Activated CD4-positive, CD25-positive, alpha-beta regulatory T cell (primary cell): ENCODE measurements at places on chromosomes 11 and 22.

DNA sequence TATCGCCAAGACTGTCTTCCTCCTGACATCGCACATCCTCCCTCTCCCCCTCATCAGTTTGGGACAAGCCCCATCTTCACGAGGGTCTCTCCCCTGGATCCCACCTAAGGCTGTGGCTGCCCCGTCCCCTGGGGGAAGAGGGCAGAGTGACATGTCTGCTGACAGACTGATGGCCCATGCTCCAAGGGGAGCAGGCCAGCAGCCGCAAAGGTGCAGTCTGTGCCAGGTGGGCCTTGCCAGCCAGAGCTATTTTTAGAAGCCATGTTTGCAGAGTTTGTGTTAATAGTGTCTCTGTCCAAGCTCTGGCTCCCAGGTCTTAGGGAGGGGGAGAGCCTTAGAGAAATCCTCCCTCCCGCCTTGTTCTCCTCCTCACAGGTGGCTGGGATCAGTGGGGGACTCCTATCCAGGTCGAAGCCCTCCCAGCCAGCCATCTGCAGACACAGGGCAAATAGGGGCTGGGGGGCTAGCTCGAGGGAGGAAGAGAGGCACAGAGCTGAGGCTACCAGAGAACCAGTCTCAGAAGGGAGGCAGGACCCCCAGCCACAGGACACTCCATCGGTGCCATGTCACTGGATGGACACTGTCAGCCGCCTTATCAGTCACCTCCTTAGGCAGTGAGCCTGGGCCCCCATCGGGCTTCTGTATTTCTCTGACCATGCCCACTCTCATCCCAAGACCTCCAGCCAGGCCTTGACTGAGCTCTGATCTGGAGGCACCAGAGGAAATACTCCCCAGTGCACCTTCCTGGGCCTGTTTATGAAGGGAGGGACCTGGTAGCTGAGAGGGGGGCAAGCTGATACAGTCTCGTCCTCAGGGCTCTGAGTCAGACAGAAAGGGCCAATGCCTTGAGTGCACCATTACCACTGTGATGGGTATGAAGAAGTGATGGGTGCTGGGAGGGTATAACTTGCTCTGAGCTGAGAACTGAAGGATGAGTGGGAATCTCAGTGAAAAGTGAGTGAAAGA is 49.3 kb downstream of the CHRDL2 start:
- no peak for DNase-seq

GRCh38 chr11:34630544-34630943 is 9.7 kb downstream of the EHF start:
- DNase-seq, result no peak

GRCh38 chr11:212150-213100 is 4.9 kb downstream of the RIC8A start:
- no peak for DNase-seq

DNA sequence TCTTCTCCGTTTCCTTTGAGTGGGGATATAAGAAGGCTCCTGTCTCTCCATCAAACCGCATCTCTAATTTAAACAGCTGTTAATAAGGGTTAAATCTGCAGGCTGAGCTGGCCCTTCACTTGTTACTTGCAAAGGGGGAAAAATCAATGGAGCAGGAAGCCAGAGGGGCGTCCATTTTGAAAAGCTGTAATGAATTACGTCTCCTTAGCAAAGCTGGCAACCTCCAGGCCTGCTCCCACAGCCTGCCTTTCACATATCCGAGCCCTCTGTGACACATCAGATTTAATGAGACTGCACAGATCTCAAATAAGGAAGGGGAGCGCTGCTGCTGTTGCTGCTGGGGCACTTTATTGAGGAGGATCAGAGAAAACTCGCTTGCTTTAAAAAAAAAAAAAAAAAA is 320.8 kb downstream of the BLID start:
- DNase-seq, result no peak

DNA sequence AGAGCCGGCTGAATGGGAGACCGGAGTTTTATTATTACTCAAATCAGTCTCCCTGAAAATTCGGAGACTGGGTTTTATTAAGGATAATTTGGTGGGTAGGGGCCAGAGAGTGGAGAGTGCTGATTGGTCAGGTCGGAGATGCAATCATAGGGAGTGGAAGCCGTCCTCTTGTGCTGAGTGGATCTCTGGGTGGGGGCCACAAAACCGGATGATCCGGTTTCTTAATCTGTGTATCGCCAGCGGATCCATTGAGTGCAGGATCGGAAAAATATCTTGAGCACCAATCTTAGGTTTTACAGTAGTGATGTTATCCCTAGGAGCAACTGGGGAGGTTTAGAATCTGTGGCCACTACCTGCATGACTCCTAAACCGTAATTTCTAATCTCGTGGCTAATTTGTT is 886 bp upstream of the NIPSNAP1 start:
- DNase-seq, result no peak

- no peak for DNase-seq
Measured at GRCh38 chr22:47633111-47633510, 870.7 kb downstream of the TBC1D22A start.

GRCh38 chr11:20363149-20363499 is 390 bp upstream of the HTATIP2 start:
- no peak for DNase-seq

GRCh38 chr11:35138943-35139721 is at the start of gene CD44:
CD44 (plus strand) TSS chr11:35139171; CDS start chr11:35139304, 133 bp downstream.
- DNase-seq, result peak; percentile 61

DNA sequence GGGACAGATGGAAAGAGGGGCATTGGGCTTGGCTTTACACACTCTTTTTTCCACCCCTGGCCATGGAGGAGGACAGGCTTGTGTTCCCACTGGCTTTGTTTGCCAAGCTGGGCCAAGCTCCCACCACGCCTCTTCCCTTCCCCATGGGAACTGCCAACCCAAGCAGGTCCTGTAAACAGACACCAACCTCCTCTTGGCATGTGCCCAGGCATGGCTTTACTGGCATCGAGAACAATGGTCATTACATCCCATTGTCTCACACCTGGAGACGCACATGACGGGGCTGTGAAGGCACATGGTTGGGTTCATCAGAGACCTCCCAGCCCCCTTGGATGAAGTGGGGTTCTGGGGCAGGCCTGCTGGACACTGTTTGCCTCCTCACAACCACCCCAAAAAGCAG is 11.7 kb downstream of the SEC14L3 start:
- no peak for DNase-seq

GRCh38 chr11:72647882-72648281 is 26.3 kb downstream of the PDE2A start:
- no peak for DNase-seq

DNA sequence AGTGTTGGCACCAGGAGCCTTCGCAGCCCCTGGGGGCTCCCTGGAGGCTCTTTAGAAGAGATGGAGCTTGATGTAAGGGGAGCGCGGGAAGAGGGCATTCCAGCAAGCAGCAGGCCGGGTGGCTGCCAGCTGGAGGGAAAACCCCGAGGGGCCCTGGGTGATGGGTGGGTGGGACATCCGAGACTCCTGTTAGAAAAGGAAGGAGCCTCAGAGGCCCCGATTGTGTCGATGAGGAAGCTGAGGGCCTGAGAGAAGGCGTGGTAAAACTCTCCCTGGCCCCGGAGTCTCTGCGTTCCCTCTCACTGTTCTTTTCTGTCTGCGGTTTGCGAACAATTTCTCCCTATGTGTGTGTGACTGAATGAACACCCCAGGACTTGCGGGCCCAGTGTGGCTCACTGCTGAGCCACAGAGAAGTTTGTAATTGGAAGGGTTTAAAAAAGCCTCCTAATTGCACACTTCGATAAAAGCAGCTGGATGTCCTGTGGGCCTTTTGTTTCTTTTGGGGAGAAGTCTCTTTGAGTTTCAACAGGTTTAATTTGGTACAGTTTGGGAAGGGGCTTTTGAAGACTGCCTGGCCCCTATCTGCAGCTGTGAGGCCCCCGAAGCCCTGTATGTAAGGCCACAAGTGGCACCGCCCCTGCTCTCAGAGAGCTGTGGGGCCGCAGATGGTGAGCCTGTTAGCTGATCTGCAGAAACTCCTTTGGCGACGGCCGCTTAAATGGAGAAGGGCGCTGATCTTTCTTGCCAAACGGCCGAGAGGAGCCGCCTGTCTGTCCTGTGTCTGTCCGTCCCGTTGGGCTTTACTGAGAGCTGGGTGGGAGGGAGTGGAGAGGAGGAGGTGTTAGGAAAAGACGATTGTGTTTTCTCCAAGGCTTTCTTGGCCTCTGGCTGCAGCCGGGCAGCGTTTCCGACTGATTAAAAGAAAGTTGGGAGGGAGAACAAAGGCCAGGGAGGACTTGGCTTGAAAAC is 2.0 kb downstream of the FBLN1 start:
- no peak for DNase-seq

DNA sequence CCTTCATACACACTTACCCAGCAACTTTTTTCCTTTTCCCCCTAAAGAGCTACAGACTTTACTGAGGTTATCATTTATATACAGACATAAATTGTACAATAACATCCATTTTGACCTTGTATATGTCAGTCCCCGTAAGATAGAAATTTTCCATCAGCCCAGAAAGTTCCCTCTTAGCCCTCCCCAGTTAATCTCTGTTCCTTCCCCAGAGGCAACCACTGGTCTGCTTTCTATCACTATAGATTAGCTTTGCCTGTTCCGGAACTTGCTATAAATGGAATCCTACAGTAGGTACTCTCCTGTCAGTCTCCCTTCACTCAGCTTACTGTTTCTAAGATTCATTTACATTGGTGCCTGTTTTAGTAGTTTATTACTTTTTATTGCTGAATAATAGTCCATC is 54.9 kb downstream of the TSPAN18 start:
- no peak for DNase-seq

DNA sequence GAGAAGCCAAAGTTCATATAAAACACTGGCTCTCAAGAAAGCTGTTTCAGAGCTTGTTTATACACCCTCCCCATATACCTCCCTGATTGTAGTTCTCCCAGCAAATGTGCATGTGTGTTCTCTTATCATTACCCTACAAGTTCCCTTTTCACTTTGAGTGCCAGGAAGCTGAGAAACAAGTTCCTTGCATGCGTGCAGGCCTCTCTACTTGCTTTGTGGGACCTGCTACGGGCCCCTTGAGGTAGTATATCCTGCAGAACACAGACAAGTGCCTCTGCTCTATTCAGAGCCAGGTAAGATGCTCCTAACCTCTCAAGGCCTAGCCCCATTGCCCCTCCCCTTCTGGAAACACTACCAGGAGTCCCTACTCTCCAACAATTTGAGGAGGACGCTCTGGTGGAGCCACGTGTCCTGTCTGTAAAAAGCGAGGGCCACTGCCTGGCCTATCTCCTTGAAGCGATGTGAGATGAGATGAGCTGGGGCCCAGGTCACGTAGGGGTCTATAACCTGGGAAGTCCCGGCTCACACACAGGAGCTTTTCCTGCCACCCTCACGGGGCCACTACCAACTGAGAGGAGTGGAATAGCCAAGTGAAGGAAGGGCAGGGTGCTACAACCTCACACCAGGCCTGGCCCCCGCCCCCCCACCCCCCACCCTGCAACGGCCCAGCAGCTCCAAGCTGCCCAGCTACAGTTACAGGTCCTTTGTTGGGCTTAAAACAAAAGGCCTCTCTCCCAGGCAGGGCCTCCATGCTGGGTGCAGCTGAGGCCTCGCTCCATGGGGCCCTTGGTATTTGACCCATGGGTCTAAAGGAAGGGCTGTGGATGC is 2.6 kb upstream of the ATP5MGL start:
- DNase-seq, result no peak

DNA sequence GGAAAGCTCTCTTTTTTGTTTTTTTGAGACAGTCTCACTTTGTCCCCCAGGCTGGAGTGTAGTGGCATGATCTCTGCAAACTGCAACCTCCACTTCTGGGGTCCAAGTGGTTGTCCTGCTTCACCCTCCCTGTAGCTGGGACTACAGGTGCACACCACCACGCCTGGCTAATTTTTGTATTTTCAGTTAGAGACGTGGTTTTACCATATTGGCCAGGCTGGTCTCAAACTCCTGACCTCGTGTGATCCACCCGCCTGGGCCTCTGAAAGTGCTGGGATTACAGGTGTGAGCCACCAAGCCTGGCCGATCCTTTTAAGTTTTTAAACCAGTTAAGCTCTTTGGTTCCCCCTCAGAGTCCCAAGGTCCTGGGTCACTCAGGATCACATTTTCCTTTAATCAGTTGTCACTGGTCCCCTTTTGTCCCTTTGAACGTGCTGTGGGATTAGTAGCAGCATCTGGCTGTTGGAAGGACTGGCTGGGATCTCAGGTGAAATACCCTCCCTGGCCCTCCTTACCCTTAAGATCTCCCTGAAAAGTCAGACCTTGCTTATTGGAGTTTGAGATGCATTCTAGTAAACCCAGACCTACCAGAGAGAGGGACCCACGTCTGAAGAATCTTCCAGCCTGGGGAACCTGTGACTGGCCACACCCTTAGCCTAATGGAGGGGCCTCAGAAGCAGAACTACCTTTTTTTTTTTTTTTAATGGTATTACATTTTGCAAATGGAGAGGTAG is 8.1 kb downstream of the MALAT1 start:
- no peak for DNase-seq

- no peak for DNase-seq
Measured at GRCh38 chr22:46934746-46935491, 172.5 kb downstream of the TBC1D22A start.

DNA sequence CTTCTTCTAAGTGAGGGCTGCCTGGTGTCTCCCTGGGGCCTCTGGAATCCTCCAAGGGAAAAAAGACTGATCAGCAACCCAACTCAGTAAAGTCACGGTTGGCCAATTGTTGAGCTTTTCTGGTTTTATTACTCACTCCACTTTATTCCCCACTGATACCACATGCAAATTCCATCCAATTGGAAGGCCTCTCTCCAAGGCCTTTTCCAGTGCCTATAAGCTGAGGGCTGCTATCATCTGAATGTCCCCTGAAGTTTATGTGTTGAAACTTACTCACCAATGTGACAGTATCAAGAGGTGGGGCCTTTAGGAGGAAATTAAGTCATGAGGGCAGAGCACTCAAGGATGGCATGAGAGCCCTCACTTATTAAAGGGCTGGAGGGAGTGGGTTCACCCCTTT is 463.3 kb downstream of the BUD13 start:
- DNase-seq, result no peak

- DNase-seq, result no peak
Measured at GRCh38 chr11:44955015-44955738, 4.5 kb upstream of the TP53I11 start.

DNA sequence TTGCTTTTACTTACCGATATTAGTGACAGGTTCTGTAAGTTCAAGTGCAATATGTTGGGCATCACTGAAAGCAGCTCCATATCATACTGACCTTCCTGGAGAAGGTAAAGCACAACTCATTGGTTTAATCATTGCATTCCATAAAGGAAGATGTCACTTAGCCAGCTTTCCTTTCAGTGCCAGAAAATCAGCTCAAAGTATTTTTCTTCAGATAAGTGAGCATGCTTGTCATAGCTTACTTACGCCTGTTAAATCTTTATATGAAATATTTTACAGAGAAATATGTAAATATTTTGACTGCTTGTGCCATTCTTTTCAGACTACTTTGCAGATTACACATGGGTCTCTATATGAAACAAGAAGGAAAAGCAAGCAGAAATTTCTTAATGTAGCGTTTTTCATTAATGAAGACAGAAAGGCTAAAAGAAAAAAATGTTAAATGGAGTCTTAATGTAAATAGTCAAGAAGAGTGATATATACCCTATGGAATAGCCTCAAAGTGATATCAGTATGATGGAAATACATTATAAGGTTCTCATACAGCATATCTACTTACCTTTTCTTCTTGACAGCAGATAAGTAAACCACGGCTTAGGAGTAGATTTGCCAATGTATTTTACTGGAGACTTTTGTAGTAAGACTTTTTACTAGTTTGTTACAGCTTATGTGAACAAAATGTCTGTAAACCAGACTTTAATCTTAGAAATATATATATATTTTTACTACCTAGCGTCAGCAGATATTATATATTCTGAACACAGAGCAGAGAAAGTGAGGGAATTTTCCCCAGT is 649.7 kb downstream of the METTL15 start:
- no peak for DNase-seq

GRCh38 chr11:35237860-35238715 is 99.1 kb downstream of the CD44 start:
- no peak for DNase-seq
